Left colon (tissue), 2 donors: ENCODE measurements at places on chromosomes 3 and 15. TPM values are rescaled to one million over a fixed set of nuclear protein-coding genes. Genes with fewer than 3 reads are reported as not detected.
A peak's percentile ranks its signal among the peaks of the same experiment; 100 is the strongest.

DNA sequence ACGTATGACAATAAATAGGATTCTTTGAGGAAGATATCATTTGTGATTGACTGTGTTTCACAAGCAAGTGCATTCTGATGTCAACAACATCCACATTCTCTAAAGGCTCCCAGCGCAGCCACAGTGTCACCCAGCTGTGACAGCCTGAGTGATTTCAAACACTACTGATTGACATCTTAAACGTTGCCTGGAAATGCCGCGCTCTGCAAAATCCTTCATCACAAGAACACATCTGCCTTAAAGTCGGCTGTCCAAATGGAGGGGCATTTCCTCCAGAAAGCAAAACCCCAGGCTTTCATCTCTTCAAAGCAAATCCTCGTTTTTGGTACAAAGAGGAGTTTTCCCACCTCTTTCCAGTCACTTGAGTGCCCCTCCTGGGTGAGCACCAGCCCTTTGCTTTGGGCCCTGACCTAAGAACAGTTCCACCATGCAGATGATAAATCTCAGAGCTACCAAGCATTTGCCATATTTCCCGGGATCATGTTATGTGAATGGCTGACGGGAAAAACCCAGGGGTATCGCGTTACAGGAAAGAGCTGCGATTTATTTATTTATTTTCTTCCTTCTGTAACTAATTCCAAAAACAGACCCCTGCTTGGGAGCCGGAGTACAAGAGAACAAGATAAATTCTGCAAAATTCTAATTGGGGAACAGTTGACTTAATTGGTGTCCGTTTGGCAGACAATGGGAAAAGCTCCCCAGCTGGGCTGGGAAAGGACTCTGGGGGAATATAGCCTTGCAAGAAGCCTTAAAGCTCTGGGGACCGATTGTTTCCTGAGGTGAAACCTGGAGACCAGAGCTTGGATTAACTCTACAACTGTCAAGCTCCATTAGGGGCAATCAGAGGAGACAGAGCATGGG, 703.8 kb upstream of the NR2F2 start:
- DNase-seq = no peak

VEPH1 gene
- 7.8 TPM for total RNA-seq

- DNase-seq = no peak
These were observed 281.6 kb downstream of the PLCL2 start for GRCh38 chr3:17166369-17166768.

ATP2B2 gene
- total RNA-seq = 0.06 TPM

DNA sequence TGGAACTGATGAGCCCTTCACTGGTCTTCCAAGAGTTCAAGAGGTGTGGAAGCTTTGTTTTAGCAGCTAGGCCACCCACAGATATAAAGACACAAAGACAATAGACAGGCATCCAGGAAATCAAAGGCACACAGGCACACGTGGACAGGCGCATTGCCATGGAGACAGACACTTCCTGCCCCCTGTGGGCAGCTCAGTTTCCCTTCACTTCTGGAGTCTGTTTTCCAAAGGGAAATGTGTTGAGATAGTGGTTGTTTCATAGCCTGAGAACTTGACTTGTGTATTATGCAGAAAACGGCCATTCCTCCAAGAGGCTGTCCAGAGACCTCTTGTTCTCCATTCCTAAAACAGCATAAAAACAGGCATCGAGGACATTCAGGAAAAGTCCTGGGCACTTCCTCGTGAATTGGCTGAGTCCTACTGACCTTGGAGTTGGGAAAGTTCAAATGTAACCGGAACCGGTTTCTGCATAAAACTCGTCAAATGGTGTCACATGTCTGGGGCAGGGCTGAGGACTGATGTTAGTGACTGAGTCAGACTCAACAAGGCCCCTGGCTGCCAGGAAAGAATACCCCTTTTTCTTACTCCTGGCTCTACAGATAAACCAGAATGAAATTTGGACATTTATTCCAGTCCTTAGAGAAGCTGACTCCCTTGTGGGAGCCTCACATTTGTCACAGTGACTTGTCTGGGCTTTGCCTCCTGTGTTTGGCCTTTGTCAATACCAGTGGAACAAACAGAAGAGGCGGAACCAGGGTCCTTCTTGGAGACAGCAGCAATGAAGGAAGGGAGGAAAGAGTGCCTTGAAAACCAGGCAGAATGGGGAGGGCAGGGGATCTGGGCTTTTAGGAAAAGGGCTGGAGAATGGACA, 1.3 kb downstream of the ALPK3 start:
- DNase-seq = no peak

TUSC2 gene
- total RNA-seq = 29.1 TPM

GRCh38 chr15:37743826-37744225, 190.6 kb upstream of the TMCO5A start:
- no peak for DNase-seq

ZNF660 gene
- 1.5 TPM for total RNA-seq

DNA sequence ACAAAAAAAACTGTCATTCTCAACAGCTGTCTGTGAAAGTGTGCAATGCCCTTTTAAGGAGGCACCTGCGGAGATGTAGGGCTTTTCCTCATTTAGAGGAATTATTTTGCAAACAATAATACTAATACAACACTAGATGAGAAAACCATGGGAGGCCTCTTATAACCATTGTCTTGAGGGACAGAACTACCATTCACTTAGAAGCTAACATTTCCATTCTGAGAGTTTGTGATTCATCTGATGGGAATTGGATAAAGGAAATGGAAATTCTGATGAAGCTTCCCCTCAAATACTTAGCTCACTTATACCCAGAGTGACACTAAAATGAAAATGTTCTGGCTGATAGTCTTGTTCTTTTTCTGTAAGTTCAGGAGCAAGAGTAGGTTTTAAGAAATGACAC, 147.7 kb downstream of the CADPS start:
- no peak for DNase-seq

DNA sequence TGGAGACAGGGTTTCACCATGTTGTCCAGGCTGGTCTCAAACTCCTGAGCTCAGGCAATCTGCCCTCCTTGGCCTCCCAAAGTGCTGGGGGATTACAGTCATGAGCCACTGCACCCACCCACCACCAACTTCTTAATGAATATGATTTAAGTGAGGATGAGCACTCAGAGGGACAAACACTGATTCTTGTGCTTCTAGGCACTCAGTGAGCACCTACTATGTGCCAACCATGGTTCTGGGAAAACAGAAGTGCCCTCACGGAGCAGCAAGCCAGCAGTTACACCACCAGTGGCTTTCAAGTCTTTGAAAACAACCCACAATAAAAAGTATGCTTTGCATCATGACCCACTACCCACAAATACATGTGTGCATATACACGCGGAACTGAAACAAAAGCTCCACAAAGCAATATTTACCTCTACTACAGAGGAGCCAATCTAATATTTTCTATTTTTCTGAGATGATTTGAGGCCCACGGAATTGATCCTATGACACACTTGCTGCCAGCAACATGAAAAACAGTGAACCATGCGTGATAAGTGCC, 91.9 kb downstream of the MEGF11 start:
- DNase-seq = no peak

SLC28A2 gene
- total RNA-seq = 44.9 TPM

CFAP100 gene
- total RNA-seq = not detected

OR5K2 gene
- not detected for total RNA-seq

DNA sequence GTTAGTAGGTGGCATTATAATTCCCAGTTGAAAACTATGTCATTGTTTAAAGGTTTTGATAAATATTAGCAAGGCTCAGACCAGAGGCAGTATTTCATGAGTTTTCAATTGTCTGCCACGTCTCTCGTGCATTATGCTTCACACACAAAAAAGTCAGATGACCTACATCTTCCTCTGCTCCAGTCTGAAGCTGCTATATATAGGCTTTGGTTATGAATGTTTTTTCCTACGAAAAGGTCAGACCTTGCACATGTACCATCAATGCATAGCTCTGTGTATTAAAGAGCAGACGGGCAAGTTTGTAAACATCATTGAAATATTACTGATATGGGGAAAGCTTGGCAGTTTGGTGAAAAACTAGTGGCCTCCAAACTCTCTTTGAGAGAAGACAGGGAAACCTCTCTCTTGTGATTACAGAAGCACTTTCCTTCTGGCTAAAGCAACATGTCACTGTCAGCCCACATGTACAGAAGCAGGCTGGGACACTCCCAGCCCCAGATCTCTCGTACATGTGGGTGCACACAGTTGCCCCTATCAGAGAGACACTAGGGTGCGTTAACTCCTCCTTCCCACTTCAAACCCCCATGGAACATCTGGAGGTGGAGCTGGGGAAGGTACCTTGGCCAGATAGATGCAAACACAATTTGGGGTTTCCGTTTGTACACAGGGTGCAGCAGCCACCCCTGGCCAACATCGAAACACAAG, 184.0 kb upstream of the BCL6 start:
- DNase-seq = no peak

- no peak for DNase-seq
These were observed 23.4 kb downstream of the PLA2G4D start for GRCh38 chr15:42070976-42071350.

DNA sequence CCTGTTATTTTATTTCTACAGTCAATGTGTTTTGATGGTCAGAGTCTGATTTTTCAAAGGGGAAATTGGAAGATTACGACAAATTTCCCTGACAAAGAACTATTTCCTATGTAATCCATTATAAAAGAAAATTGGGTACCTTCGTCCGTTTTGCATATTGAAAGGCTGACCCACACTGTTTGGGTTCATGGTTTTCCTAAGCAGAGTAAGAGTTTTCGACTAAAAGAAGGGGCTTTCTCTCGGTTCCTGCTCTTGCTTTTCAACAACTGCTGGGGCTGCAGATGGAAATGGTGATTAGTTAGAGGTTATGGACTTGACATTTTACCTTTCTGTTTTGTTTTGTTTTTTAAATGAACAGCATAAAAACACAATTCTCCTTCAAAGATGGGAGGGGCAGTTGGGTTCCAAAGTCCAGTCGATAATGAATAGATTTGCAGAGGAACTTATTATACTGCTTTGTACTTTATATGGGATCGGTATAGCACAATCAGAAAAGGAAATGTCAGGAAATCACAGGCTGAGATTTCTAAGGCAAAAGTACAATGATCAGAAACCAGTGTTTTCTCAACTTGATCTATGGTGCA, 978 bp downstream of the KCNMB2 start:
- no peak for DNase-seq

GRCh38 chr3:24521420-24522145, 26.9 kb upstream of the THRB start:
- peak; percentile 57 for DNase-seq

GRCh38 chr3:154799800-154800199, 280.3 kb upstream of the MME start:
- no peak for DNase-seq

MYZAP gene
- 12.9 TPM for total RNA-seq
